ENCODE measurements at places on chromosomes 4 and X.

DNA sequence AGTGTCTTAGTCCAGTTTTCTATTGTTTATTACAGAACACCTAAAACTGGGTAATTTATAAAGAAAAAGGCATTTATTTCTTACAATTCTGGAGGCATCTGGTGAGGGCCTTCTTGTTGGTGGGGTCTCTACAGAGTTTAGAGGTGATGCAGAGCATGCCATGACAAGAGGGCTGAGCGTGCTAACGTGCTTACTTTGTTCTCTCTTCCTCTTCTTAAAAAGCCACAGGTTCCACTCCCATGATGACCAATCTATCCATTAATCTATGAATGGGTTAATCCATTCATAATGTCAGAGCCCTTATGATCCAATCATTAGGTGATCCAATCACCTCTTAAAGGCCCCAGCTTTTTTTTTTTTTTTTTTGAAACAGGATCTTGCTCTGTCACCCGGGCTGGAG is 291.5 kb upstream of the GALNTL6 start:
- DNase-seq = no peak

- no peak for DNase-seq
Observed at GRCh38 chr4:85637778-85638177, 162.8 kb downstream of the ARHGAP24 start.

GRCh38 chr4:153890761-153891160 is 101.9 kb upstream of the SFRP2 start:
- no peak for DNase-seq

DNA sequence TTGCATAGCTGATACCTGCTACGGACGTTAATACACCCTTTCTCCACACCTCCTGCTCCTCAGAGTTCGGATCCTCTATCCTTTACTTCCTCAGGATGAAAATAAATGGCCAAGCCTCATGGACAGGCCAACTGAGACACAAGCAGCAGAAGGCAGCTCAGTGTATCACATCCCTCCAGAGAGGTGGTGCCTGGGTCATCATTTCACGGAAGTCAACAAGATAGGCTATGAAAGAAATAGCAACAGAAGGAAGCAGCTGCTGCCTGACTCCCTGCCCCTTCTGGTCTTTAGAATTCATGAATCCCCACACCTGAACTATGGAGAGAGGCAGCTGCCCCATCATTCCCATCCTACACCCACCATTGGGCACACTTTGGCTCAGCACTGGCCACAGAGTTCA is 267.1 kb upstream of the ETNPPL start:
- no peak for DNase-seq

GRCh38 chr4:3605491-3605890 is 73.3 kb upstream of the LRPAP1 start:
- DNase-seq = no peak

GRCh38 chrX:153564047-153564606 is 34.8 kb downstream of the CCNQ start:
- DNase-seq = no peak

DNA sequence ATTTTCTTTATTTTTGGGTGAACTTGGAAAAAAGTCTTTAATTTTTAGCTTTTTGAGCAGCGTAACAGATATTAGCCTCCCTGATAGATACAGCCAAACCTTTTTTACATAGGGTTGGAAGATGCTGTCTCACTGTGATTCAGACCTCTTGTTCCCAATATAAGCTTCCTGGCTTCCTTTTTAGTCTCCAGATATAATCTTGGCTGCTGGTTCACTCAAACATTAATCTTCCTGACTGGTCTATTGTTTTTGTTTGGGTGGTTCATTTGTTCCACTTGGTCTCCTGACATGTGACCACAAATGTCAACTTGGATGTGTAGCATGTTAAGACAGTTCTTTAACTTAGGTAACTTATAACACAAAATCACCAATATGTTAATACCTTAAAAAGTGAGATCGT is 23.0 kb downstream of the RPA4 start:
- no peak for DNase-seq

- DNase-seq = no peak
Observed at GRCh38 chrX:126825566-126826193, 6.2 kb downstream of the PRR32 start.

DNA sequence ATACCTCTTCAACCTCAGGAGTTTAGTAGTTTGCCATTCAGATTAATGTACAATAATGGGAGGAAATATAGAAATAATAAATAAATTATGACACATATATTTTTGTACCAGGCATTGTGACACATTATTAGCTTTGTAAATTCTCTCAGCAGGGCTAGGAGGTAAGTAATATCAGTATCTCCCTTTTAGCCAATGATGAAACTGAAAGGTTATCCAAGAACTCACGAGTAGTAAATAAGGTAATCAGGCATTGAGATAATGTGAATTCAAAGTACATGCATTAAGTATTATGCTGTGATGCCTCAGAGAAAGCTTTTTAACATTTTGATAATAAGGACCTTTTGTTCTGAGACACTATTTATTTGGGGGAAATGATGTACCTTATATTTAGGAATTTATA is 5.3 kb upstream of the ARAP2 start:
- no peak for DNase-seq

DNA sequence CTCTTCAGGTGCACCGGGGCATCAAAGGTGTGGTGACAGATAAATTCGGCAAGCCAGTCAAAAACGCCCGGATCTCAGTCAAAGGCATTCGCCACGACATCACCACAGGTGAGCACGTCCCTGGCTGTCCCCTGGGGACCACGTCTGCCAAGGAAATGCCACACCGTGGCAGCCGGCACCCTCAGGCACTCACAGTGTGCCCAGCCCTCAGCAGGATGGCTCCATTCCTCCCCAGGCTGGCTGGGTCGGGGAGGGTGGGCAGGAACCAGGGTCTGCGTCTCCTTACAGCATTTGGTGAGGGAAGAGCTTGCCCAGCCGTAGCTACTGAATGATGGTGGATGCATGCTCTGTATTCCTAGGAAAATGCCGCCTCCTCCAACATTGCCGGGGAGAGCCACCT is 25.9 kb downstream of the CPZ start:
- DNase-seq = no peak

GRCh38 chrX:20481632-20482031 is 214.9 kb upstream of the RPS6KA3 start:
- DNase-seq = no peak

DNA sequence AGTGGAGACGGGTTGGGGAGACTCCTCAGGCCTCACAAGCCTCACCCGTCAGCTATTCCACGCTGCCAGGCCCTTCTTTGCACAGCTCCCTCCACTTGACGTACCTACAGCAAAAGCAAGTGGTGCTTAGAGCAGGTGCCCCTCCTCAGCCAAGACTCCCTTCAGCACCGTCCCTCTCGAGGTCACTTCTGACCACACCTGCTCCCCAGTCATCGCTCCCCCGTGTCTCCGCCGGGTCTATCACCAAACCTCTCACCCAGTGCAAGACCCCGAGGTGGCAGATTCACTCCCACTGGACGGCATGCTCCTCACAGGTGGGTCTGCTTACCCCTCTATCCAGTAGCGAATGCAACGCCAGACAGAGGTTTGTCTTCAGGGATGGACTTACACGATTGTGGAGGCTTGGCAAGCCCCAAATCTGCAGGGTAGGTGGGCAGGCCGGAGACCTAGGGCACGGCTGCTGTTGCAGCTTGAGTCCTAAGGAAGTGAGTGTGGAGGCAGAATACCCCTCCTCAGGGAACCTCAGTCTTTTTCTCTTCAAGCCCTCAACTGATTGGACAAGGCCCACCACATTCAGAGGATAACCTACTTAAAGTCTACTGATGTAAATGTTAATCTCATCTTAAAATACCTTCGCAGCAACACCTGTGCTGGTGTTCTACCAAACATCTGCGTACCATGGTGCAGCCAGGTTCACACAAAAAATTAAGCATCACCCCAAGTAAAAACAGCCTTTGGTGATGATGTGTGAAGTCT is 14.5 kb upstream of the HELT start:
- no peak for DNase-seq
